ENCODE measurements at places on chromosomes 5 and 9. TPM values are rescaled to one million over a fixed set of nuclear protein-coding genes. Genes with fewer than 3 reads are reported as not detected.

Gene ADGRV1
- 10.0 TPM for total RNA-seq

DNA sequence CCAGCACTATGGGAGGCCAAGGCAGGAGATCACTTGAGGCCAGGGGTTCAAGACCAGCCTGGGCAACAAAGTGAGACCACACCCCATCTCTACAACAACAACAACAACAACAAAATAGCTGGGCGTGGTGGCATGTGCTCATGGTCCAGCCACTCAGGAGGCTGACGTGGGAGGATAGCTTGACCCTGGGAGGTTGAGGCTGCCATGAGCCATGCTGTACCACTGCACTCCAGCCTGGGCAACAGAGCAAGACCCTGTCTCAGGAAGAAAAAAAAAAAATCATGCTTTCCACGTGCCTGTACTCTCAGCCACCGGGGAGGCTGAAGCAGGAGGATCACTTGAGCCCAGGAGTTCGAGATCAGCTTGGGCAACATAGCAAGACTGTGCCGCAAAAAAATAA, 29.5 kb downstream of the TSC1 start:
- no peak overlapping the region for H3K27ac ChIP-seq
- H3K4me3 ChIP-seq: no peak overlapping the region
- H3K27me3 ChIP-seq: no peaks in the 10 kb centered on the region
- DNase-seq: no peak

DNA sequence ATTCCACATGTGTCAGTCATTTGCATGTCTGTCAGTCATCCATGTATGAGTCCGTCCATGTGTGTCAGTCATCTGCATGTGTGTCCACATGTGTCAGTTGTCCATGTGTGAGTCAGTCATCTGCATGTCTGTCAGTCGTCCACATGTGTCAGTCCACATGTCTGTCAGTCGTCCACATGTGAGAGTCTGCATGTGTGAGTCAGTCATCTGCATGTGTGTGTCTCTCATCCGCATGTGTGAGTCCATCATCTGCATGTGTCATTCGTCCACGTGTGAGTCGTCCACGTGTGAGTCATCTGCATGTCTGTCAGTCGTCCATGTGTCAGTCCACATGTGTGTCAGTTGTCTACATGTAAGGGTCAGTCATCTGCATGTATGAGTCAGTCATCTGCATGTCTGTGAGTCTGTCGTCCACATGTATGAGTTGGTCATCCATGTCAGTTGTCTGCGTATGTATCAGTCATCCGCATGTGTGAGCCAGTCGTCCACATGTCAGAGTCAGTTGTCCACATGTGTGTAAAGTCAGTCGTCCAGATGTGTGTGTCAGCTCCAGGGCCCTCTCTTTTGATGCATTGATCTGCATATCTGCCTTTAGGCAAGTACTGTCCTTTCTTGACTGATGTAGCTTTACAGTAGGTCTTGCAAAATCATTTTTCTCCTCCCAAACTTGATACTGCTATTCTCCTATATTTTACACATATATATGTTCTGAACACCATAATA, 72.5 kb upstream of the CACNA1B start:
- no peak overlapping the region for H3K27ac ChIP-seq
- H3K27me3 ChIP-seq: no peaks in the 10 kb centered on the region
- DNase-seq: peak; percentile 25
- no peak overlapping the region for H3K4me3 ChIP-seq

DNA sequence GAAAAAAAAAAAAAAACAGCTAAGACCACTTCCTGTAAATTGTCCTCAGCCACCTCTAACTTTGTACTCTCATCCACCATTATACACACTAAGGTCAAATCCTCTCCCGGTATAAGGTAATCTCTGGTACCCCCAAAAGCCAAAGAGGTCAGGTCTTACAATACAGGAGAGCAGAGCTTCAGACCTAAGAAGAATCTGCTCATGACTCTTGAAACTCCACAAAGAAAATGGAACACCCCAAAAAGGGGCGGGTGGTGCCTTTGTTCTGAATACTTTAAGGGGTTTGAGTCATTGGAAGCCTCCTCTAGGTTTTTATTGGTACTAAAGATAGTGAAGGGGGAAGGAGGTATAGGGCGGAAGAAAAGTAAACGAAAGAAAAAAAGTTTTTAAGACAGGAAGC, 69.8 kb downstream of the COL15A1 start:
- H3K4me3 ChIP-seq: no peak overlapping the region
- H3K27ac ChIP-seq: no peak overlapping the region
- no peaks in the 10 kb centered on the region for H3K4me1 ChIP-seq
- DNase-seq: no peak

- DNase-seq: no peak
- H3K4me3 ChIP-seq: peak overlapping the region; percentile 83
- H3K27me3 ChIP-seq: no peaks in the 10 kb centered on the region
- no peaks in the 10 kb centered on the region for H3K36me3 ChIP-seq
- H3K4me1 ChIP-seq: peaks cover 39% of the 10 kb centered on the region
These were observed 679 bp downstream of the B4GALT1 start for GRCh38 chr9:33166231-33167083.

- H3K4me1 ChIP-seq: no peaks in the 10 kb centered on the region
- no peaks in the 10 kb centered on the region for H3K27me3 ChIP-seq
- H3K36me3 ChIP-seq: no peaks in the 10 kb centered on the region
- DNase-seq: no peak
- H3K27ac ChIP-seq: no peak overlapping the region
These were observed 287.0 kb downstream of the SH3GL2 start for GRCh38 chr9:17865881-17866280.

DNA sequence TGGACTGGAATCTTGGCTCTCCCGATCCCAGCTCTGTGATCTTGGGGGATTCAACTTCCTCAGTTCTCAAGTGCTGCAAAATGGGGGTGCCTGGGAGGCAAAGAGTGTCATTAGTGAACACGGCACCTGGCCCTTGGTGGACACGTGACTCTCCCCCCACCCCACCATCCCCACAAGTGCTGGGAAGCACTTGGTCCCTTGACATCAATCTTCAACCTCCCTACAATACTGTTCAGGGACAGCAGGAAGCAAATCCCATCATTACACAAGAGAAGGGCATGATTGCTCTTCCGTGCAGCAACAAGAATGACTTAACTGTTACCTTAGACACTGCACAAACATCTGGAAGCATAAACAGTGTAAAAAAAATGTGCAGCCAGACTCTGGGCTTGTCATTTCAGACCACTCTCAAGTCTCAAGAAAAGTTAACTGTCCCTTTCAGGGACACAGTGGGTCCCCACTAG, 61.4 kb downstream of the PSMB7 start:
- H3K27me3 ChIP-seq: no peaks in the 10 kb centered on the region
- H3K27ac ChIP-seq: no peak overlapping the region
- H3K4me1 ChIP-seq: no peaks in the 10 kb centered on the region
- peaks cover 48% of the 10 kb centered on the region for H3K36me3 ChIP-seq
- DNase-seq: peak; percentile 22

Gene TTC23L
- 1.2 TPM for total RNA-seq

DNA sequence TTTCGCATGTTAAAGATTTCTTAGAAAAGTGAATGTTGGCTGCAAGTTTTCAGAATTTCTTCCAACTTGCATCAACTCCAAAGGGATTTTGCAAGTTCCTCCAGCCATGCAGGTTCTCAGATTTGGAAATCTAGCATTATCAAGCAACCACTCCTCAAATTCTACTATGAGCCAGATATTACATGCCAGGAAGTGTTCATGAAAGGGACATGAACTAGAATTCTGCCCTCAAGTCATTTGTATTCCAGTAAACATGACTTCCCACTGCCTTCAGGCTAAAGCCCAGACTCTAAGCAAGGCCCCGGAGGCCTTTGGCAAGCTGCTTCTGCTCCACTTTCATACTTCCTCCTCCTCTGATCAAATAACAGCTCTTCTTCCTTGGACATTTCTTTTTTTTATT, 111.3 kb upstream of the PAPPA start:
- DNase-seq: no peak
- H3K27me3 ChIP-seq: peaks cover 3% of the 10 kb centered on the region
- H3K4me3 ChIP-seq: no peak overlapping the region

Gene PGM5
- total RNA-seq: 1.8 TPM

DNA sequence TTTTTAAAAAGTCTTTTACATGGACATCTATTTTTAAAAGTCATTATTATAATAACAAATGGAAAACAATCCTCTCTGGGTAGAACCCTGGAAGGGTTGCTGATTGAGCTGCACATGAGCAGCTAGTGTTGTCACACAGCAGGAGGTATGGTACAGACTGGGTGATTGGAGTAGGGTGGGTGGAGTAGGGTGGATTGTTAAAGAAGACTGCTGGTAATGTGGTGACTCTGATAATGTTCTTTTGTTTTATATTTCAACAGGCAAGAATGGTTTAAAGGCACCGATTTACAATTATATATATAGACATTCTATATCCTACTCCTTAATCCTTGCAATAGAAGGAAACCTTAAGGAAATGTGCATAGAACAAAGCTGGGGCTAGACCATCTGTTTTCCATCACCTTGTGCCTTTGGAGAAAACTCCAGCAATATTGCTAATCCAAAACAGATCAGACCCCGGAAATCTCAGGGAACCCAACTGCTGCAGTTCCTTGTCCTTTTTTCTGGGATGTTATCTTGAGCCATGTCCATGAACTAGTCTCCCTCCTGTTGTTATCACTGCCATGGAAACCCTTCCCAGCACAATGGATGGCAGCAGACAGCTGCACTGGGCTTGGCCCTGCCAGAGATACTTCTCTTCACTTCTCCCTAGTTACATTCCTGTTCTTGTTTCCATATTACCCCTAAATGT, 129.7 kb downstream of the YIPF5 start:
- H3K4me1 ChIP-seq: no peaks in the 10 kb centered on the region
- no peak overlapping the region for H3K27ac ChIP-seq
- H3K4me3 ChIP-seq: no peak overlapping the region
- no peak for DNase-seq
- no peaks in the 10 kb centered on the region for H3K27me3 ChIP-seq
- no peaks in the 10 kb centered on the region for H3K36me3 ChIP-seq

Gene RNF130
- total RNA-seq: 29.8 TPM

GRCh38 chr5:39439582-39440162, 14.9 kb upstream of the DAB2 start:
- no peaks in the 10 kb centered on the region for H3K27me3 ChIP-seq
- H3K27ac ChIP-seq: no peak overlapping the region
- no peaks in the 10 kb centered on the region for H3K4me1 ChIP-seq
- H3K36me3 ChIP-seq: no peaks in the 10 kb centered on the region
- no peak overlapping the region for H3K4me3 ChIP-seq
- no peak for DNase-seq

Gene GFPT2
- total RNA-seq: 14.6 TPM

DNA sequence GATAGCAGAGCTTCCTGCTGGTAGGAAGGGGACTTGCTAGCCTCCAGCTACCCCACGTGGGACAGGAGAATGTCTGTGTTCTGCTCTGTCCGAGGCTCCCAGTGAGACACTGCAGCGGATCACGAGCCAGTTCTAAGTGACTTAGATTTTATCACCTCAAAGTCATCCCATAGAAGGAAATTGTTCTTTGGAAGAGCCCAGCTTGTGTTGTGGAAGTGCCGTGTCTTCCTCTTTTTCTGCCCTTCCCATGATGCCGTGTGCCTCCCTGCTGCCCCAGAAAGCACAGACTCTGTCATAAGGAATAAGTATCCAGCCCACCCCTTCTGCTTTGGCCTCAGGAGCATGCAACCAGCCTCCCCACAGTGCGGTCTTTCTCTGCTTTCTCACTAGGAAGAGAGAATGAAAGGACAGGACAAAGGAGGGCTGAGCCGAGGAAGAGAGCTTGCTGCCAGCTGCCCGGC, 35.6 kb downstream of the RUFY1 start:
- no peak overlapping the region for H3K27ac ChIP-seq
- H3K27me3 ChIP-seq: no peaks in the 10 kb centered on the region
- H3K36me3 ChIP-seq: peaks cover 17% of the 10 kb centered on the region

- H3K27ac ChIP-seq: no peak overlapping the region
- H3K36me3 ChIP-seq: no peaks in the 10 kb centered on the region
- H3K4me1 ChIP-seq: peaks cover 3% of the 10 kb centered on the region
- H3K27me3 ChIP-seq: no peaks in the 10 kb centered on the region
- no peak for DNase-seq
These were observed 1.2 kb downstream of the DIPK1B start for GRCh38 chr9:136713550-136713949.

DNA sequence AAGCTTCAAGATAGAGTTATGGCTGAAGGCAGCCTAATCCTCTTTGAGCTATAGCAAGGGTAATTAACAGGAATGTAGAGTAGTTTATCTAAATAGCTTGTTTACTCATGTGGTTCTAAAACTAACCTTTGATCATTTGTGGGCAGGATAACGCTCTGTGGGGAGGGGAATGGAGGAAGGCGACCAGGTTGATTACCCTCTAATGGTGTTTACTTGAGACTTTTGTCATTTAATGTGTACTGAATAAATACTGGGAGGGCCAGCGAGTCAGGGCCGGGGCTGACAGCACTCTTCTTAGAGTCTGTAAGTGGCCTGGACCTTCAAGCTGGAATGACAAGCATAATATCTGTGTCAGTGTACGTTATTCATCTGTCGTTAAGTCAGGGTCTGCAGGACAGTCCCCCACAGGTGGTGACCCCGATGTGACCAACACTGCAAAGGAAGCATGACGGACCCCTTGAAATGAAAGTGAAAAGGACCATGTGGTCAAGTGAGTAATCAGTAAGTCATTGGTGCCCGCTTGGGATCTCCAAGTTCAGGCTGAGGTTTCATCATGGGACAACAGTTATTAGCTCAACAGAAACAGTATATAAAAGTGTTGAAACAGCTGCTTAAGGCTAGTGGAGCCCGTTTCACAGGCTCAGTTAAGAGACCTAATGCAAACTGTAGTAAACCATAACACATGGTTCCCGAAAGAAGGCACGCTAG, 162.6 kb downstream of the CPLANE1 start:
- H3K27ac ChIP-seq: no peak overlapping the region
- no peak overlapping the region for H3K4me3 ChIP-seq
- peak; percentile 39 for DNase-seq
- H3K4me1 ChIP-seq: peaks cover 4% of the 10 kb centered on the region
- no peaks in the 10 kb centered on the region for H3K36me3 ChIP-seq

- peaks cover 12% of the 10 kb centered on the region for H3K4me1 ChIP-seq
- no peak overlapping the region for H3K4me3 ChIP-seq
- no peaks in the 10 kb centered on the region for H3K27me3 ChIP-seq
- DNase-seq: peak; percentile 82
These were observed 146.3 kb downstream of the TTC39B start for GRCh38 chr9:15160673-15161072.

Gene CCDC171
- total RNA-seq: 2.0 TPM

Gene ZFP37
- total RNA-seq: 2.1 TPM

Gene GZMA
- 2.6 TPM for total RNA-seq

DNA sequence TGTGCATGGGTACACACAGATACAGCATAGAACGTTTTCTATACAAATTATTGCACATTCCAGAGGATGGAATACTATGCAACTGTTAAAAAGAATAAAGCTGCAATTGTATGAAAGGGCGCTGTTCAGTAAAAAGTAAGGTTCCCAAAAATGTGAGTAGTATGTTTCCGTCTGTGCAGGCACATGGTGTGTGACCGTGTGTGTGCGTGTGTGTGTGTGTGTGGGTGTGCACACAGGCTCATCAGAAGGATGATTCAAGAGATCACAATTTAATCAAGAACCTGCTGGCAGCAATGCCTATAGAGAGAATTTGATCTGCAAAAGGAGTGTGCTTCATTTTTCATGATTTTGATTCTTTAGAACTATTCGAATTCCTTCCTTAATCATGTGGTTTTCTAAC, 76.3 kb downstream of the SEMA4D start:
- no peak overlapping the region for H3K4me3 ChIP-seq
- peak overlapping the region; percentile 74 for H3K27ac ChIP-seq
- DNase-seq: peak; percentile 60
- peaks cover 18% of the 10 kb centered on the region for H3K4me1 ChIP-seq
- H3K36me3 ChIP-seq: no peaks in the 10 kb centered on the region

Gene GKAP1
- 1.2 TPM for total RNA-seq

Gene PCDHGC3
- 100.0 TPM for total RNA-seq

Gene ANKRD33B
- 13.5 TPM for total RNA-seq

Gene TMEFF1
- 14.8 TPM for total RNA-seq

GRCh38 chr9:27545471-27545870, 15.9 kb upstream of the MOB3B start:
- H3K27me3 ChIP-seq: no peaks in the 10 kb centered on the region
- no peaks in the 10 kb centered on the region for H3K36me3 ChIP-seq
- no peaks in the 10 kb centered on the region for H3K4me1 ChIP-seq
- H3K4me3 ChIP-seq: no peak overlapping the region
